Stimulated activated CD8-positive, alpha-beta memory T cell treated with anti-CD3 and anti-CD28 coated beads, Interleukin-4, amount 100 ng/mL, for 1 hour (primary cell): ENCODE measurements at places on chromosomes 5 and 9.
A peak's percentile ranks its signal among the peaks of the same experiment; 100 is the strongest.

- no peak for DNase-seq
These were observed 26.8 kb upstream of the ADAMTSL1 start for GRCh38 chr9:18447131-18447530.

DNA sequence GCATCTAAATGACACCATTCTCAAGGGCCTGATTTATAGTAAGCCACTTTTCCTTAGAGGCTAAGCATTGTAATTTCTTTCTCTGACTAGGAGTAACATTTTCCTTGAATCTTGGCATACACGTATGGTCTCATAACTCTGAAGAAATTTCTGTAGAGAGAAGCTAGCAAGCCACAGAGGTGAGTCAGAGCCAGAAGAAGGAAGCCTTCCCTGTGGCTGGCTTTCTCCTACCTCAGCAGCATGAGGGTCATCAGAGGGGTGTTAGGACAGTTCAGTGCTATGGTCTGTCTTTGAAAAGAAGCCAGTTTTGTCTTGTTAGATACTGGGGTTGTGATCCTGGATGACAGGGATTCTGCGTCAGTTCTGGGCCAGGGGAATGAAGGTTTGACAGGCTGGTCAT, 3.2 kb downstream of the SNX30 start:
- no peak for DNase-seq

GRCh38 chr5:134113902-134114875, at the start of gene TCF7:
TCF7 (plus strand) TSS chr5:134114681; CDS start chr5:134114907, 226 bp downstream.
- peak; percentile 63 for DNase-seq

DNA sequence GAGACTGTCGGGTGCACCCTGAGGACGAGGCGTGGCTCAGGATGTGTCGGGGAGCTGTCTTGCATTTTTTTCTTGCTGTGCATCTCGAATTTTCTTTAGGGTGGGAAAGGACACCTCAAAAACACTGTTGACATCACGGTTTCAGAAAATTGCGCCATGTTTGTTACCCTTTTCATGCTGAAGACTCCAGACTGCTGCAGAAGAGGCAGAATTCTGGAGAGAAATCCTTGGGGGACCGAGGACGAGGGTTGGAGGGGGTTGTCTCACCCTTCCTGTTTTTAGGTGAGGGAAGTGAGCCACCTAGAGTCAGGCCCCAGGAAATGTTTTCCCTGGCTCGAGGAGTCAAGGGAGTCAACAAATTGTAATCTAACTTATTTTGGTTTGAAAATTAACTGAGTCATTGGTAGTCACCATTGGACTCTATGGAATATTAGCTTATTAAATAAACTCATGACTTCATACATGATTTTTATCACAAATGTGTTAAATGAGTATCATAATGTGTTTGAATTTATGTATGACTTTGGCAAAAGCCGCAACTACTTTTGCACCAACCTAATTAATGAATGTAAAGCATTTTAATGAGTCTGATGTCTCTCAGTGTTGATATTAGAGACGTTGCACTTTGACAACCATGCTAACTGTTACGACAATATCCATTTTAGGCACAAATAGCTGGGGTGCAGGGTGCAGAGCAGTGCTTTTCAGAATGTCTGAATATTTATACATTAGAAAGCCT, 724 bp upstream of the LYSMD3 start:
- peak; percentile 21 for DNase-seq
